Endothelial cell of umbilical vein (primary cell): ENCODE measurements at places on chromosomes 2 and 18. TPM values are rescaled to one million over a fixed set of nuclear protein-coding genes. Genes with fewer than 3 reads are reported as not detected.

Gene SFTPB
- polyA plus RNA-seq, result not detected in 2 replicates

Gene MC5R
- not detected in 2 replicates for polyA plus RNA-seq

Gene CD28
- not detected in 2 replicates for polyA plus RNA-seq

Gene ALPI
- not detected in 2 replicates for polyA plus RNA-seq

Gene INO80B
- polyA plus RNA-seq, result 14.1 and 15.1 TPM in 2 replicates

Gene ZBTB7C
- polyA plus RNA-seq, result not detected in 2 replicates

Gene PLCL1
- 0.60 and 0.79 TPM in 2 replicates for polyA plus RNA-seq

Gene RBBP8
- 3.0 TPM in 2 replicates for polyA plus RNA-seq

Gene CREB1
- 31.0 and 35.7 TPM in 2 replicates for polyA plus RNA-seq

Gene CDCA7
- 12.1 and 14.9 TPM in 2 replicates for polyA plus RNA-seq

Gene TPGS2
- polyA plus RNA-seq, result 232 and 279 TPM in 2 replicates

Gene NEB
- polyA plus RNA-seq, result 0.84 and 0.94 TPM in 2 replicates

Gene C2orf76
- polyA plus RNA-seq, result 6.0 and 7.4 TPM in 2 replicates
